Midbrain (tissue), 1 donor: ENCODE measurements at places on chromosomes 3 and 15.

GRCh38 chr15:75023872-75024636, 664 bp downstream of the PPCDC start:
- DNase-seq: no peak

DNA sequence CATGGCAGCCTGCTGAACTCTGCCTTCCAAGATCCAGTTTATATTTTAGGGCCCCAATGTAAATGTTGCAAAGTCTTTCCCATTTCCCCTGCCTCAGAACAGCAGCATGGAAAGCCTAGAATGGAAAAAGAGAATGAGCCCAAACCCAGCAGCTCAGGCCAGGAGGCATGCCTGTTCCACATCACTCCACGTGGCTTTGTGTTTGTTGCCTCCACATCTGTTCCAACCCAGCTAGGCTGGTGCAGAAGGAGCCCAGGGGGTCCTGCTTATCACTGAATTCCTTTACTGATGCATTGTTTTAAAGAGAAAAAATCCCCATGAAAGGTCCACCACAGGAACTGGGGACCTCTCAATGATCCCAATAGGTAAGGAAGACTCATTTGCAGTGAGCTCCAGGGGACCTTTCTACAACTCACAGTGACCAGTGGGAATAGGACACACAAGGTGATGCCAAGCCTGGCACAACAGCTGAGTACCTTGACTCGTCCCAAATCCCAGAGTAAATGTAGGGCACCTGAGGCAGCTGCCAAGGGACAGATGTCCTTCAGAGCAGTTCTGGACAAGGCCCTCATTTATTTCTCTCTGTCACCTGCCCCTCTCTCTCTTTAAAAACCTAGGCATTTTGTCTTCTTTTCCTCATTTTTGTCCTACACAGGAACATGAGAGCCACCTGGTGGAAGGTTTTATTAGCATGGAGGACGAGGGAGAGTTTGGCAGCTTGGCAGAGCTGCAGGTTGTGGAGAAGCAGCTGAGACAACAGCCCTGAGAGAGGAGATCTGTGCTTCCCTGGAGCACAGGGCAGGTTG, 41.7 kb upstream of the ADAMTS17 start:
- peak; percentile 8 for DNase-seq

DNA sequence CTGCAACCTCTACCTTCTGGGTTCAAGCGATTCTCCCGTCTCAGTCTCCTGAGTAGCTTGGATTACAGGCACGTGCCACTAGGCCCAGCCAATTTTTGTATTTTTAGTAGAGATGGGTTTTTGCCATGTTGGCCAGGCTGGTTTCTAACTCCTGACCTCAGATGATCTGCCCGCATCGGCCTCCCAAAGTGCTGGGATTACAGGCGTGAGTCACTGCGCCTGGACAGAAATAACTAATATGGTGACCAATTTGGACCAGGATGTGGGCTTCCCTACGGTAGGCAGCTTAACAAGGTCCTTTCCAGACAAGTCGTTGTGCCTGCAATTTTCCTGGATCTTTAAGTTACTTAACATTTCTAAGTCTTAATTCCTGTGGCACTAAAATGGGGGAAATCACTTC, 14.8 kb downstream of the WDR53 start:
- DNase-seq: no peak

DNA sequence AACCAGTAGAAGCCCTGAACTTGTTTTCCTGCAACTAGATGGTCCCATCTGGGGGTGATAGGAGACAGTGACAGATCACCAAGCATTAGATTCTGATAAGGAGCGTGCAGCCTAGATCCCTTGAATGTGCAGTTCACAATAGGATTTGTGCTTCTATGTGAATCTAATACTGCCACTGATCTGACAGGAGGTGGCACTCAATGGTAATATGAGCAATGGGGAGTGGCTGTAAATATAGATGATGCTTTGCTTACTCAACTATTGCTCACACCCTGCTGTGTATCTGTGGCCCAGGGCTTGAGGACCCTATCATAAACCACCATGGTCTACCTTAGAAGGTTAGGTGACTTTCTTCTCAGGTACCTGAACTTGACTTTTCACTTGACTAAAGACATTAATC, 417.1 kb upstream of the ARHGEF26 start:
- DNase-seq: no peak

- DNase-seq: no peak
Observed at GRCh38 chr3:42613462-42613861, 13.0 kb downstream of the NKTR start.

- no peak for DNase-seq
Observed at GRCh38 chr3:33202711-33203457, 15.7 kb downstream of the SUSD5 start.

DNA sequence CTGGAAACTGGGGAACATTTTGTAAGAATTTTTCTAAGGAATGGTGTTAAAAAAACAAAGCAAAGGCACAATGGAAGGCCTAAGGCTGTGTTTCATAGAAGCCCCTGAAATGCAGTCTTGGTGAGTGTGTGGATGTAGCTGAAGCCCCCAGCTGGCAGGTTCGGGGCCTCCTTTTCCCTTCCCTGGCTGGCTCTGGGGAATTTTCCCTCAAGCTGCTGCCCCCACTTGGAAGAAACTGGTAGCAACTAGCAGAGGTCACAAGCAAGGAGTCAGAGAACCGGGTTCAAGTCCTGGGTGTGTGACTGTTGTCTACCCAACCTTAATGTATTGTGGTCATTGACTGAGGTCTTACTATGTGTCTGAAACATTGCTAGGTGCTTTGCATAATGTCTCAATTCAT, 85.3 kb upstream of the MYZAP start:
- DNase-seq: no peak

GRCh38 chr15:60777558-60777957, 298.6 kb upstream of the ICE2 start:
- DNase-seq: no peak

DNA sequence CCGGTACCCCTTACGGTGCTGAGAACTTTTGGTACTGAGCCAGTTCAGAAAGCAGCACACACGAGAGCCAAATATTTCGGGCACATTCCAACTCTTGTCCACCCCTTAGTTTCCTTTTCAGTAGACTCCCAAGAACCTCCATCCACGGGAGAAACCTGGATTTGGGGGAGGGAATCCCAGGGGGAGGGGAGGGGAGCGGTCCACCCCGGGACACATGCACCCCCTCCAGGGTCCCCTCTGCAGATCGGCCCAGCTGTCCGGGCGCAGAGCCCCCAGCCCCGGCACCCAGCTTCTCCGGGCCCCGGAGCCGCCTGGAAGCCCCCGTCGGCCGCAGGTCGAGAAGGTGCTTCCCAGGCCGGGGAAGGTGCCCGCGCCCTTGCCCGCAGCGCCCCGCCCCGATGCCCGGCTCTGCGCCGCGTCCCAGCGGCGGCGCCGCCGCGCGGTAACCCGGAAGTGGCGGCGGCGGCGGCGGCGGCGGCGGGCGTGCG, 455 bp upstream of the ABHD17C start:
- DNase-seq: no peak

DNA sequence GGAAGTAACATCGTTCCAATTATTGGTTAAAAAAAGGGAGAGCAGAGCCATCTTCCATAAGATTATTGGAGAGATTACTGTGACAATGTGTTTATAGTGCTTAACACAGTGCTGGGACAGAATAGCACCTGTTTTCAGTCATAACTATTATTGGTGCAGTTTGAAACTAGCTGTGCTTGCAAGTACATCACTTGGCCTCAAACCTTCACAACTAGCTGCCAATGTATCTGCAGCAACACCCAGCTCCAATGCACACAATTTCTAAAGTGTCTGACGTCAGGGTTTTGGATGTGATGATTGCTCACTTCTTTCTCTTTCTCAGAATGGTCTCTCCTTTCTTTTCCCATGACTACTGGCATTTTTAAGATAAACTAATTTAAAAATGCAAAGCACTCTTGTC, 246.2 kb downstream of the SV2B start:
- DNase-seq: no peak

DNA sequence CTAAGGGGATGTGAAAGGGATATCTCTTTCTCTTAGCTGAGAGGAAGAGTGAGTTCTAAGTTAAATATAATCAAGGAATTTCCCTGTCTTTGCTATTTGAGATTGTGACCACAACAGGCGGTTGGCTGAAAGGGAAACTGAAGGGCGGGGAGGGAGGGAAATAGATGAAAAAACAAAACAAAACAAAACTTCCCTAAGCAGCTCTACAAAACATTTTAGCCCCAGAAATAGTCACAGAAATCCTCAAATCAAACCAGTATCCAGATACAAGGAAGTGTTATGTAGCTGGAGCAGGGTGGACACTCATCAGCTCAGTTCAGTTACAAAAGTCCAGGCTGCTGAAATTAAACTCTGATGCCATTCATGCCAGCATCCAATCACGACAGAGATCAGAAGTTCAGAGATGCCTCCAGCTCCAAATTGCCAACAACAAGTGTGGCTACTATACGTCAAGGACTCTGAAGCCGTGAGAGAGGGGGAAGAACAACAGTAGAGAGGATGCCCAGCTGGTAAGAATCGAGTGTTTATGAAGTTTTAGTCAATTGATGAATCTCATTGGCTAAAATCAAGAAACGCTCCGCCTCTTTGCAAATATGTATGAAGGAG, 319 bp upstream of the TP63 start:
- DNase-seq: no peak

- no peak for DNase-seq
Observed at GRCh38 chr15:92553317-92553716, 102.3 kb downstream of the FAM174B start.

GRCh38 chr15:58549785-58550074, 117.9 kb downstream of the LIPC start:
- no peak for DNase-seq

- no peak for DNase-seq
Observed at GRCh38 chr3:167151636-167152035, 228.5 kb downstream of the ZBBX start.

DNA sequence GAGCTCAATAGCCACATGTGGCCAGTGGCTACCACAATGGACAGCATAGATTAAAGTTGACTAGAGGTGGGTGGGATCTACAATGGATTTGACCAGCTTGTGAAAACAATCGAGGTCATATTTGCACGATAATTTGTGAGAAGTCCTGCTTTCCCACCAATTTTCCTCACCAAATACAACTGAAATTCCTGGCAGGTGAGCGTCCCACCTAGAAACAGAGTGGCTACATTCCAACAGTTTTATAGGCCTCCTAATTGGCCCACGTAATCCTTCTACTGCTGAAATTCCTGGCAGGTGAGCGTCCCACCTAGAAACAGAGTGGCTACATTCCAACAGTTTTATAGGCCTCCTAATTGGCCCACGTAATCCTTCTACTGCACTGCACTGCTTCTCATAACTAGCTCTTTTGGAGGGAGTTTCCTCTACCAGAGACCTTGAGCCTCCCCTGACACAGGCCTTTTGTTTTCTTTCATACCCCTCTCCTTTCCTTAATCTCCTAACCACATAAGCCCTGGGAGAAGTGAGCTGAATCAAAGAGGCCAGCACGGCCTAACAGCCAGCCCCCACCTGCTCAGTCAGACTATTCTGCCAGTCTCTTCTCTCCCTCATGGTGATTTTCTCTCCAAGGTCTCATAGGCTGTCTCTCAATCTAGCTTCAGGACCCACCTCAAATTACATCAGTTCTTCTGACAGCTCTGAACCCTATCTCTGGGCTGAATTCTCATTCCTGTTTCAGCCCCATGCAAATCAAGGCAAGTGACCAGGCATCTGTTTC, 80.2 kb downstream of the BFSP2 start:
- no peak for DNase-seq

DNA sequence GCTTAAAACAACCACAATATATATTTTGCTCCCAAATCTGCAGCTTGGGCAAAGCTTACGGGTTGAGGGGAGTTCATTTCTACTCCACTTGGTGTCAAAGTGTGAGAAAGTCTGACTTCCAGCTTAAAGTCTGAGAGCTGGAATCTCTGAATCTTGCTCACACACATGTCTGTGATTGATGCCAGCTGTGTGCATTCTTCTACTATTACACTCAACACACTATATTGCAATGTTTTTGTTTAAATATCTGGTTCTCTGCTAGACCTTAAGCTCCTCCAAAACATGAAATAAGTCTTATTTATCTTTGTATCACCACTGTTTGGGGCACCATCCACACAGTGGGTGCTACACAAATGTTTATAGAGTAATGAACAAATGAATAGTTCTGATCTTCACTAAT, 36.7 kb upstream of the SECISBP2L start:
- no peak for DNase-seq

DNA sequence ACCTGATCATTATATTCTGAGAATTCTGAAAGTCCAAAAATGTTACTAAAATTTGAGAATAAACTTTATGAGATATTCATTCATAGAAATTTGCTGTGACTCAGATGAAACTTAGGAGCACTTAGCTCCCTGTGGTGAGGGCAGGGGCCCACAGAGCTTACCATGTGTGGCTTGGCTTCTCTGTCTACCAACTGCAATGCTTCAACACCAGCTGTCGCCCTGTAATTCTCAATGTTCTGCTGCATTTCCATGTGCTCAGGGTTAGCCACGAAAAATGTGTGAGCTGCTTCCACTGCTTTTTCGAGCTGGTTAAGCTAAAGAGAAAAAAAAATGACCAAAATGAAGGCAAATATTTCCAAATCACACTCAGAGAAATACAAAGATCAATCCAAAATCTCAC, 125.6 kb downstream of the P3H2 start:
- DNase-seq: no peak

GRCh38 chr3:161890147-161890625, 393.6 kb downstream of the OTOL1 start:
- no peak for DNase-seq
